ENCODE measurements at places on chromosomes 1 and 21.

GRCh38 chr1:163703794-163704193 lies 382.0 kb downstream of the NUF2 start:
- no peak for DNase-seq

DNA sequence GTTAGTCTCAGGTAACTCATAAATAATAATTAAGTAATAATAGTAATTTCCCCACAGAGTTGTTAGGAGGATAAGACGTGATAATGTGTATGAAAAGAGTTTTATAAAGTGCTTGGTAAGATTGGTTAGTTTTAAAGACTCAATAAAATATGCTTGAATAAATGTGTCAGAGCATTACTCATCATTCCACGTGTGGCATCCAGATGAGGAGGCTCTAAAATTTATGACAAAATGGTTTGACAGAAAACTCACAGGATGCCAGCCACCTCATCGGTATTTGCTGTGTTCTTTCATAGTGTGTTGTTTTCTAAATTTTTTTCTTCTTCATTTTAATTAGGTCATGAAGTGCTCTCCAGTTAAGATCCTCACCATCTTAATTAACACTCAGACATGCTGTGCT lies 19.1 kb upstream of the SPAG17 start:
- DNase-seq, result no peak

GRCh38 chr1:13583595-13583965 lies at the start of gene PDPN:
Gene PDPN, plus strand, starts transcription at chr1:13583832. Its CDS starts 202 bp downstream, at chr1:13584034.
- no peak for DNase-seq

DNA sequence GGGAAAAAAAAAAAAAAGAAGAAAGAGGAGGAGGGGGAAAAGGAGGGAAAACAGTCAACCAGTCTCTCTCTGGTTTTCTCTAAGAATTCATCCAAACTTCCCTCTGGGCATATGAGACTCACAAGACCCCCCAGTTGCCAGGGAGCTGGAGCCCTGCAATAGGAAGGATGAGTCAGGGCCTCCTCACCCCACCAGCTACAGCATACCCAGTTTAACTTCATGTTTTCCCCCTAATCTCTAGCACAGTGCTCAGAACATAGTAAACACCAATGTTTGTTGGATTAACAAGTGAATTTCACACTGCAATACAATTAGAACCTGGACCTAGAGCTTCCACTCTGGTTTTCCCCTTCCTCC lies 7.8 kb downstream of the F11R start:
- DNase-seq, result no peak

DNA sequence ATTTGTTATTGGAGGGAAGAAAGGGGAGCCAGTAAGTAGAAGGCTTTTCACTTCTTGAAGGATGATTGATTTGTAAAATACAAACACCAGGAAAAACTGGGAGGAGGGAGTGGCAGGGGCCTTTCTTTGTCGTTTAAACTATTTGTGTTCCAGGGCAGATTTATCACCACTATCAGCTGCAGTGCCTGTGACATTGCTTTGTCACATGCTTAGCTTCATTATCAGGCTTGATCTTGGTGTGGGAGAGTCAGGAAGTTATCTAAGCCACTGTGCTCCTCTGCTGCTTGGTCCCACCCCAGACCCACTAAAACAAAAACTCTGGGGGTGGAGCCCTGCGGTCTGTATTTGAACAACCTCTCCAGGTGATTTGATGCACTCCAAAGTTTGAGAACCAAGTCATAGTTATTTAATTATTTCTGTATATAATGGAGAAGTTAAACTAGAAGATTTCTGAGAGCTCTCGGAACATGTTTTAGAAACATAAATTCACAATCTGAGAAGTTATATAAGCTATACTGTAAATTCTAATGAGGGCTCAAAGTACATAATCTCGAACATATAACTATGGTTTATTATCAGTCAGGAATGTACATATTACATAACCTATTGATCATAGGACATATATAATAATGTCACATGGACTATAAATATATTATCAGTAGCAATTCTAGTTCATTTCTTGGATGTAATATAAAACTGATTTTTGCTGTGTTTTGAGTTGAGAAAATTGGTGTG lies 87.9 kb downstream of the CDC14A start:
- DNase-seq, result peak; percentile 58

DNA sequence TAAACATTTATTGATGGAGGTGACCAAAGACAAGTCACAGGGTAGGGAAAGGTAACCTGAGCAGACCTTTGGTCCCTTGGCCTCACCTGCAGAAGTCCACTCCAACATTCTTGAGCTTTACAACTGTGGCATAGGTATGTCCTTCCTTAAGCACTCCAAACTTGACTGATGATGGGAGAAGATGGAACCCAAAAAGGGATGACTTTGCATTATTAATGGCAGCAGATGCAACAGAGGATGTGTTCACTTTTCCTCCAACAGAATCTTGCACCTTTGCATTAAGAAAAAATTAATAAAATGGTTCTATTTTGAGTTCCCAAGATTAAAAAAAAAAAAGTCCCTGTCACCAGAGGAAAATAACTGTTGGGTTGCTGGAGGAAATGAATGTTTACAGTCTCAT lies 42.2 kb downstream of the WDR3 start:
- DNase-seq, result no peak

GRCh38 chr1:247358920-247359319 lies 27.3 kb upstream of the ZNF496 start:
- no peak for DNase-seq

DNA sequence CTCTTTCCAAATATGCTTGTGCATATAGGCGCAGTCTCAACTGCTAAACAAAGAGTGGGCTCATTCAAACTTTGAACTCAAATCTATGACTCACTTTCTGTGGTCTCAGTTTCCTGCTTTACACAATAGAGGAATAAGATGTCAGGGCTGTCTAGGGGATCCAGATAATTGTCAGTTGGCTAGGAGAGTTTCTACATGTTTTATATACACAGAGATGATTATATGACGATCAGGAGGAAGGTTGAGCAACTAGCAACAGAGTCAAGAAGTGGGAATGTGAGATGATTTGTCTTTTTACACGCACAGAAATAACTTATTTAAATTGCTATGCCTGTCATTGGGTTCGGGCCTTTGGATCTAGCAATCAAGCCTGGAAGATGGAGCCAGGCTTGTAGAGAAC lies 299.4 kb upstream of the LYPLAL1 start:
- DNase-seq, result no peak

DNA sequence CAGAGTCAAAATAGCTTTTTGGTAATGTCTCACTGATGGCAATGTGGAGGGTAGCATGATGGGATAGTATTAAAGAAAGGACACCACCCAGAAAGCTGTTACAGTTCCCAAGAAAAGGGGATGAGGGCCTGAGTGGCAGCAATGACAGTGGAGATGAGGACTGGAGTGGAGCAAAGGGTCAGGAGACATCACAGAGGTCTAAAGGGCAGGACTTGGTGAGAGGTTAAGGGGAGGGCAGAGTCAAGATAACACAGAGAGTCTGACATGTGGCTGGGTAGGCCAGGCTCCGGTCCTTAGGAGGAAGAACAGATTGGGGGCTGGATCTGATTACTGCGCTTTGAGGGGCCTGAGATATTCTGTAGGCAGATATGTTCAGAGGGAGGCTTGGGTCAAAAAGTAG lies 19.3 kb downstream of the ELF3 start:
- no peak for DNase-seq

GRCh38 chr1:18965206-18966173 lies 9.0 kb upstream of the IFFO2 start:
- no peak for DNase-seq

DNA sequence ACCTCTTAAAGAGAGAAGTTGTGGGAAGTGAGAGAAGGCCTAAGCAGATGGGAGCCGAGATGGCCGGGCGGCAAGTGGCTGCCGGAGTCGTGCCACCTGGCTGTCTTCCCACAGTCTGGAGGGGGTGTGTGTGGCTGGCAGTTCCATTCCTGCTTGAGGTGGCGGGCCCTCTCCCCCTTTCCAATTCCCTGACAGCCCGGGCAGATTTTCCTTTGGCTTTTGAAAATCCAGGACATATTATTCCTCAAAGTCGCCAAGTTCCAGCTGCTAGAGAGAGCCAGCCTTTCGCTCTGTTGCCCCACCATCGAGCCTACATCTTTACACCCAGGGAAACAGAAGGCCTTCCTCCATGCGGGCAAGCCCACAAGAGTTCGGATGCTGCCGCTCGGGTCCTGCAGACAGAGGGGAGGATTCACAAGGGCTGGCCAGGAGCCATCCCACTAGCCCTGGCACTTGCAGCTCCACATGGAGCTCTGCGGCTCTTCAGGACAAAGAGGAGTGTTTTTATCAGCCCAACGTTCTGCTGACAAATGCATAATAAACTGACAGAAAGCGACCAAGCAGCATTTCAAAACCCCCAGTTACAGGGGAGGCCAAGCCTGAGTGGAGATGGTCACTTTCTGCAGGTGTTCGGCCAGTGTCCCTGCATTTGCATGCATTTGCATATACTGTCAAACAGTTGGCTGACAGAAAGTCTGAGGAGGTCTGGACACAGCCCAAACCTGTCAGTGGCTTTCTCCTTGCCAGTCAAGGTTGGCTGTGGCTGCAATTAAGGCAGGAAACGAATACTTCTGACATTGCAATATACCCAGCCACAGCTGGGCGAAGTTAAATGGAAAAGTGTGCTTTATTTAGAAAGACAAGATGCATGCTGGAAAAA lies 45.9 kb downstream of the OLIG1 start:
- DNase-seq, result no peak

GRCh38 chr1:46533179-46533864 lies 18.1 kb downstream of the KNCN start:
- peak; percentile 30 for DNase-seq

- DNase-seq, result no peak
Observed at GRCh38 chr21:42769183-42769819, 110.0 kb downstream of the WDR4 start.

DNA sequence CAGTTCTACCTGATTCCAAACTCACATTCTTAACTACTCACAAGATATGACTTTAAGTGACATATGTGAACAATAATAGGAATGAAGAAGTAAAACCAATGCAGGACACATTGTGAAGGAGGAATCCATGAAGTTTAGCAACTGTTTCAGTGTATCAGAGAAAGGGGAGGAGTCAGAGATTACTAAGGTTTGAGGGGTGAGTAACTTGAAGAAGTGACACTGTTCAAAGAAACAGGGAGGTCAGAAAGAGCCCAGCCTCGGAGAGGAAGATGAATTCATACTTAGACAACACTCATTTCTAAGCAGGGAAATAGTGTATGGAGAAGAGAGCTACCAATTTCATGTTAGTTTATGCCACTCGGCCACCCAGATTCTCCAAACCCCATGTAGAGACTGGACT lies 28.2 kb upstream of the RPF1 start:
- DNase-seq, result no peak

DNA sequence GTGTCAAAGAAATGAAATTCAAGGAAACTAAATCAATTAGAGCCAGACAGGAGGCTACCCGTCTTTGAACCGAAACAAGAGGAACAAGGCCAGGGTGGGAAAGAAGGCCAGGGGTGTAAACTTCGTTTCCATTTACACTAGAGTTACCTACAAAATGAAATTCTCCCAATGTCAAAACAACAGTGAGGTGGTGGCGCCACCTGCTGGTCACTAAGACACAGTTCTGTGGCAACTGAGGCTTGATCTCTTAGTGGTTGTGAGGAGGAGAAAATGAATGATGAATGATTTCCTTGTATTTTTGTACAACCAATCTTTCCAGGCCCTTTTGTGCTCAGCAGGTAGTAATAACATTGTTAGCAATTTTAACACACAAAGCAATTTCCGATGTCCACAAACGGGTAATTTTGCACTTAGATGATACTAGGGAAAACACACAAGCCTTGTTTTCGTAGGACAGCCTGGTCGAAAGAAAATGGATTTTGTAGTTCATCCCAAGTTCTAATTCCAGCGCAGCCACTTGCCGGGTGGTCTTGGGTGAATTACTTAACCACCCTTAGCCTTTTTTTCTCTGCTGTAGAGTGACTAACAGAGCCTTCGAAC lies 54.8 kb upstream of the SOD1 start:
- peak; percentile 63 for DNase-seq

- DNase-seq, result no peak
Observed at GRCh38 chr1:101485712-101486111, 248.9 kb downstream of the S1PR1 start.

DNA sequence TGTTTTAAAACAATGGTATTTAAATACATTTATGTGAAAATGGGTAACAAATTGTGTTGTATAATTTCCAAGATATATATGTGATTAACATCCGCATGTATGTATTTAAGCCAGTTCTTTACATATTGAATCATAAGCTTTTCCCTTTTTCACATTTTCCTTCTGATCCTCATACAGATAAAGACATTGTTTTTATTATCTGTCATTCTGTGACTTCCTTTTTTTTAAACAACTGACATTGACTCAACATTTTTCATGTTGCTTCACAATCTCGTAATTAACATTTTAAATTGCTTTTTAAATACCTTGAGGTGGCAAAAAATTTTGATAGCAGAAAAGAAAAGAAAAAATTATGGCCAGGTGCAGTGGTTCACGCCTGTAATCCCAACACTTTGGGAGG lies 1.4 kb downstream of the STXBP3 start:
- no peak for DNase-seq
